LHCN-M2 (cell line): ENCODE measurements at places on chromosomes 12 and 14. TPM values are rescaled to one million over a fixed set of nuclear protein-coding genes. Genes with fewer than 3 reads are reported as not detected.

- DNase-seq, result no peak
These were observed 10.3 kb downstream of the RBM23 start for GRCh38 chr14:22908601-22909000.

DNA sequence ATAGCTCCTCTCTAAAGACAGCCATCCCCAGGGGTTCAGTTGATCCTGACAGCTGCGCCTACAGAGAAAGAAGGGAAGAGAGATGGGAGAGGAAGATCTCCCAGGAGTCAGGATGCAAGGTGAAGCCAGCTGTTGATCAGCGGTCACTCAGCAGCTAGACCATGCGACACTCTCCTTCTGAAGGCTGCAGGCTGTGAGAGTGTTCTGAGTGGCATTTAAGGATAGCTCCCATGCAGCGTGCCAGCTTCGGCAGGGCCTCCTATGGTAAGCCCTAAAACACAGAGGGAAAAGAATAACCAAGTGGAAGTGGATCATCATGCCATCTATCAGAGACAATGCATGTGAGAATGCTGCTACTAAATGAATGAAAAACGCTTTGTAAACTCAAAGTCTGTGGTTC lies 197.9 kb upstream of the NUDT4 start:
- no peak for DNase-seq

DNA sequence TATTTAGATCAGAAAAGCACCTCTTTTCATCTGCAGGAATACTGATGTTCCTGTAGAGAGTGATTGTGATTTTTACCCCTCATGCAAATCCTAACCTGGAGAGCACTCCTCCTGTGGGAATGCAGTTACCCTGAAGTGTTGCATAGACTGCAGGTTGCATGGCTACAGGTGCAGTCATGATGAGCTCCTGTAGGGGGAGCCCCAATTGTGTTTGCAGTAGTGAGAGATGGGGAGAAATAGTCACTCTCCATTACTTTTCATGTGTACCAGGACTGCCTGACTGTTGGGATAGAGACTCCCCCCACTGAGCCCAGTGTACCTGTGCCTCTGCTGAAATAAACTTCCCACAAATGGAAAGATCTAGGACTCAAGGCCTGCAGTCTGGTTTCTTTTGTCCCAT lies 1086.5 kb downstream of the SLC6A15 start:
- no peak for DNase-seq

DNA sequence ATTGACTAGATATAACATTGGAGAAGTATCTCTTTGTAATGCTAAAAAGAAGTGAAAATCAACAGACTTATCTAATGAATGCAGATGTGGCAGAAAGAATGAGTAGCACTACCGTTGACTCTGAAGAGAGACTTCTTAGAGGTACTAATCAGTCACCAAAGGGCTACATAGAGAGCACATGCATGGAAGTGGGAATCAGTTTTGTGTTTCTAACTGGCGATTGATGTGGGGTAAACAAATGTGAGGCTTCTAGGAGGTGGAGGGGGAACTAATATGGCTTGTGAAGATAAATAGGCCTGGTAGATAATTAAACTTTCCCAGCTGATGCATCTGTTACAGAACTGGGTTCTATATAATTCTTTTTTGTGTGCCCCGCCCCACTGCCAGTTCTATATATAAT lies 10.5 kb downstream of the COCH start:
- DNase-seq, result no peak

DNA sequence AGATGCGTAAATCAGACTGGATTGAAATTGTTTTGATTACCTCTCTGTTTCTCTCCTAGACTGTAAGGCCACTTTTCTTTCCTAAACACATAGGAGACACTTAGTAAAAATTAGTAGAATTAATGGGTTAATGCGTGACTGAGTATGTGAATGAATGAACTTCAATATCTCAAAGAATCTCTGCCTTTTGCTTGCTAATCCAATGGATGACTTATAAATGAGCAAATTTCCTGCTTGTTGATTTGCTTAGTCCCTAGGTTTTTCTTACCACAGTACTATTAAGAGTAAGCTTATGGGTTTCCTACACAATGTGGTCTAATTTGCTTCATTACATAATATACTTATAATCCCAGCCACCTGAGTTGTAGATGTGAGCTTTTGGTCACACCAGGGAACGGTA lies 164.1 kb downstream of the SRGAP1 start:
- no peak for DNase-seq

DNA sequence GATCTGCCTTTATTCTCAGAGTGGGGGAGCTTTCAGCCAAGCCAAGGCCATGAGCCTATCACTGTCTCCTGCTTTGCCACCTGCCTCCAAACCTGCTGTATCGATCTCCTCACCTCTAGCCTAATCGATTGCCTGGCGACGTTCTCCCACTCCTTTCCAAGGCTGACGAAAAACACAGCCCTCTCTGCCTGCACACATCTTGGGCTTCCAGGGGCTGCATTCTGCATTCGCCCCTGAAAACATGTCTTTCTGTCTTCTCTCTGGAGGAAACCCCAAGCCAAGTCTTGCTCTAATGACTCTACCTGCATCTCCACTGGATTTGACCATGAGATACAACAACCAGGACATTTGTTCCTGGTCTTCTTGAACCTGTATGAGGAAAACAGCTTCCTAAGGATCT lies 540.7 kb downstream of the BCL11B start:
- DNase-seq, result no peak

GRCh38 chr14:88225721-88226120 lies 97.3 kb downstream of the KCNK10 start:
- DNase-seq, result no peak

- no peak for DNase-seq
These were observed 91.1 kb downstream of the GPR135 start for GRCh38 chr14:59374048-59374447.

DNA sequence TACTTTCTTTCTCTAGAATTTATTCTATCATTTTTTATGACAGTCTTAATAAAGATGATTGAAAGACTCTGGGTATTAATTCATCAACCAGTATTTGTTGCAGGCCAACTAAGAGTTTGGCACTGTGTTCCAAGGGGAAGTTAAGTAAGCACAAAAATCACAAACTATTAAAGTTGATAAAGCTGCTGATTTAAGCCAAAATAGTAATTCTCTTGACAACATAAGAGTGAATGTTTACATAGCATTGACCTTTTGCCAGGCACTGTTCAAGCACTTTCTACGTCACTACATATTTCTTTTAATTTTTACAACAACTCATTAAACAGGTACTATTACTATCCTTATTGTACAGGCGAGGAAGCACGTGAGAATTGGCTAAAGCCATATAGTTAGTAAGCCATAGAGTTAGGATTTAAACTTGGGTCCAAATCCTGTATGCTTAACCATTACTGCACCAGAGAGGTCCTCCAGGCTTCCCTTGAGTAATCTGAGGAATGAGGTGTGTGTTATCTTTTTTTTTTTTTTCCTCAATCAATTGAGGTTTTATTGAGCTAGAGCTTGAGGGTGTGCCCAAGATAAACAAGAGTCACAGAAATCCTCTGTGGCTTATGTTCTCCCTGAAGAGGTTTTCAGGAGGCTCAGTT lies 1009.6 kb downstream of the DIO2 start:
- DNase-seq, result no peak

DNA sequence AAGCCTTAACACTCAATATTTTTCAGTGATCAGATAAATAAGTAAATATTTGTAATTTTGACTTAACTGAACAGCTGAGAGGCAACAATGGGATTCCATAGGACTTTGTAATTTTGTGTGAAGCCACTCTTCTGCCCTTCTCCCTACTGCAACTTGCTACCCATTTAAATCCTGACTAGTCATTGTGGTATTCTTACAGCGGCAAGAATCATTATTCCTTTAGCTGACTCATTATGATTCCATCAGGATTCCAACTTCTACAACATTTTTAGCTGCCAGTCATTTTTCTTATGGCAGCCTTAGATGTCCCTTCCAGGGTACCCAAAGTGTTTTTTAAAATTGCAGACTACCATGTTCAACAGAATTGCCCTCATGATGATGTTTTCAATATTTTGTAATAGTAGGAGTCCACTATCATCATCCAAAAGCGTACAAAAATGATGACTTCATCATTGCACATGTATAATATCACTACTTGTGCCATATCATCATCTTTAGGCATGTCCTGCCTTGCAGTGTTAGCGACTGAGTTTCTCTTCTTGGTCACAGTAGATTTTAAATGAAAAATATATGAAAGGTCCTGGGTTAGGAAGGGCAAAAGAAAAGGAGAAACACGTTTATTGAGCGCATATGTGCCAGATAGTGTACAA lies 5.1 kb upstream of the MAGOHB start:
- DNase-seq, result peak; percentile 96

- DNase-seq, result no peak
These were observed 81.2 kb downstream of the PRKD1 start for GRCh38 chr14:29846339-29847055.

GRCh38 chr14:78653173-78653572 lies 483.0 kb downstream of the NRXN3 start:
- no peak for DNase-seq

DNA sequence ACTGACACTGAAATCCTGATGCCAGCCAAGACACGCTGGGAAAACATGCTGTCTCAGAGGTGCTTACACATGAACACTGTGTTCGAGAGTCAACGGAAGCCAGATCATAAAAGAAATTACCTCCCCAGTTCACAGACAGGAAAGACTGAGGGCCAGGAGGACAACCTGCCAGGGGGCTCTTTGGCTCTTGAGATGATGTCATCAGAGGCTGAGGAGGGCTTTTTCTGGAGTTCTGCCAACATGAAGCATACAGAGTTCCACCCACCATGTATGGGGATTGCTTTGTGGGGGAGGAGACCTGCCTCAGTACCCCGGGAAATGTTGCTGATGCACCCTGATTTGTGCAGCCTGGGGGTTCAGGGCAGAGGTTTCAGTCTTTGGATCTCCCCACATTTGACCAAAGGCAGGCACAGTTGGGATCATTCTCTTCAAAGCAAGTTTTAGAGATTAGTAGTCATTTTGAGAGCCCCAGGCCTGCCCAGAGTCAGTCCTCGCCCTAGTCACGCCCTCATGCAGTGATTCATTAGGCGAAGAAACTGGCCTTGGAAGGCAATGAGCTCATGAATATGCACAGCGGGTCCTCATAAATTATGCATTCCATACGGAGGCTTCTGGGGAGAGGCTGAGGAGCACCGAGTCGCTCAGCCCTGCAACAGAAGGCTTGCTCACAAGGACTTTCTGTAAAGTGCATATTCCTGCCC lies 34.9 kb upstream of the EML1 start:
- DNase-seq, result peak; percentile 89

GRCh38 chr14:37588667-37588955 lies 6.4 kb downstream of the FOXA1 start:
- DNase-seq, result no peak

DNA sequence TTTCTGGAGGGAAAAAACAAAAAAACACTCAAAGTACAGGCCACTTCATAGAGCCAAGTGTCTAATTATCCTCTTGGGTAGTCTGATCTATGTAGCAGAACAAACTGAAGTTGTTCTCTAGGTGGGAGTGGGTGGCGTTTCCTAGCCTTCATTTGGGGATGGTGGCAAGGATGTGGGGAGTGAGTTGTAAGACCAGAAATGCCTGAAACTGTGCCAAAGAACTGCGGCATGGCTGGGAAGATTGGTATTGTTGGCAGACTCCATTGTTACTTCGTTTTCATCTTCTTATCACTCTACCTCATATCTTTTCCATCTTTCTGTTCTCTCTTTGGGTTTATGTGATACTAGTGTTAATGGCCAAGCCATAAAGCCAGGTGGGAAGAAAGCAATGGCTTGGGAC lies 177.3 kb upstream of the DDHD1 start:
- peak; percentile 38 for DNase-seq

DNA sequence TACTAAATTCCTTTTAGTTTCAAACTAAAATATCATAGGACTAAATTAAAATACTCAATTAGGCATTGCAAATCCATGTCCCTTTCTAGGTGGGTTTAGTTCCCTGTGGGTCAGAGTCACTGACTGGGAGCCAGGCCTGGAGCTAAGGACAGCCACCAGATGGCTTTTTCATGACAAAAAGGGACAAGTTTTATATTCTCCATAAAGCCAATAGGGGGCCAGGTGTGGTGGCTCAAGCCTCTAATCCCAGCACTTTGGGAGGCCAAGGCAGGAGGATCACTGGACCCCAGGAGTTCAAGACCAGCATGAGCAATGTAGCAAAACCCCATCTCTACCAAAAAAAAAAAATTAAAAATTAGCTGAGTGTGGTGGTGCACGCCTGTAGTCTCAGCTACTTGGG lies 35.4 kb upstream of the EIF5 start:
- no peak for DNase-seq

DNA sequence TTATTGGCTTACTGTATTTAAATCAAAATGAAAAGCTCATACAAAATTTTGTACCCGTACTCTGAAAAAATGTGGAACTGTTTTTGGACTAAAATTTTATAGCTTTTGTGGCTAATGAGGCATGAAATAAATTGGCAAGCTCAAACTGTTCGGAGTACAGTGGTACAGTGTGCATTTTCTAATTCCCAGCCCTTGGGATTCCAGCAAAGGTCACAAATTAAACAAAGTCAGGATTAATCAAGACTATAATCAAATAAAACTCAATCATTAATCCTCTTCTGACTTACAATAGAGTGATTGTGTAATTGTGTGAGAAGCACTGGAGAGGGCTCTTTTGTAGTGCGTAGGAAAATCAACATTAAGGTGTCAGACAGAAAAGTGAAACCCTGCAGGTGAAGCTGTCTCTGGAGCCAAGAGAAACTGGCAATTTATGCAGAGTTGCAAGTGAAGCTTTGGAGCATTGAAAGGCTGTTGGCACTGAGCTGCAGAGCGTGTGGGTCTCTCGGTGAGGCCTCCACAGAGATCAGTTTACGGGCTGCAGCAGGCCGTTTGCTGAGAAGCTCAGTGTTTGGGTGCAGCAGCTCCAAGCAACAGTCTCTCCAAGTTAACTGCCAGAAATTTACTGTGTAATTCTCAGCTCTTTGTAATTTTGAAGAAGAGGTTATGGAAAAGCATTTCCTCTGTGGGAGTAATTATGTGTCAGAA lies 275.9 kb downstream of the FBXL14 start:
- peak; percentile 42 for DNase-seq

- DNase-seq, result no peak
These were observed 211.1 kb downstream of the ITPR2 start for GRCh38 chr12:26621932-26622331.

GRCh38 chr14:37948266-37948665 lies 259.4 kb upstream of the SSTR1 start:
- no peak for DNase-seq

- no peak for DNase-seq
These were observed 7.3 kb downstream of the USP15 start for GRCh38 chr12:62267480-62267879.

DNA sequence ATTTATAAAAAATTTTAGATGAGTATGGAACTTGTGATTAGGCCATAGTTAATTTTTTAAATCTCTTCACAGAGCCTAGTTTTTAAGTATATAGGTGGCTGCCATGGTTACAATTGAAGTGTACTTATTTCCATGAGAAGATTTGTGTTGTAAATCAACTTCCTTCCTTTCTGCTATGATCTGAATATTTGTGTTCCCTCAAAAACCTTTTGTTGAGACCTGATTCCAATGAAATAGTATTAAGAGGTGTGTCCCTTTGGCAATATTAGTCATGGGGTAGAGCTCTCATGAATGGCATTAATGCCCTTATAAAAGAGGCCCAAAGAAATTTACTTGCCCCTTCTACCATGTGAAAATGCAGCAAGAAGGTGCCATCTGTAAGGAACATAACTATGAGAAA lies 28.8 kb downstream of the ETNK1 start:
- DNase-seq, result no peak

SUDS3 gene
- 30.4 and 33.0 TPM in 2 replicates for total RNA-seq

KRT73 gene
- total RNA-seq, result not detected in 2 replicates

PYGL gene
- 95.4 and 101 TPM in 2 replicates for total RNA-seq

OAS2 gene
- total RNA-seq, result 2.9 and 9.9 TPM in 2 replicates

ADAM21 gene
- 1.3 and 1.7 TPM in 2 replicates for total RNA-seq

RDH16 gene
- total RNA-seq, result not detected in 2 replicates
